ENCODE measurements at places on chromosomes 4 and X. TPM values are rescaled to one million over a fixed set of nuclear protein-coding genes. Genes with fewer than 3 reads are reported as not detected.

ALPK1 gene
- 28.6 TPM for total RNA-seq

TRAPPC2 gene
- total RNA-seq = 20.9 TPM

HAND2 gene
- 3.8 TPM for total RNA-seq

CACNA1F gene
- 0.21 TPM for total RNA-seq

GRCh38 chr4:15031993-15032675 is 29.9 kb downstream of the CPEB2 start:
- no peak overlapping the region for H3K27ac ChIP-seq
- no peaks in the 10 kb centered on the region for H3K27me3 ChIP-seq
- H3K36me3 ChIP-seq = no peaks in the 10 kb centered on the region
- H3K4me3 ChIP-seq = no peak overlapping the region
- H3K4me1 ChIP-seq = peaks cover 14% of the 10 kb centered on the region

- no peak overlapping the region for H3K4me3 ChIP-seq
- no peaks in the 10 kb centered on the region for H3K36me3 ChIP-seq
- no peaks in the 10 kb centered on the region for H3K27me3 ChIP-seq
- no peak for DNase-seq
- H3K4me1 ChIP-seq = peaks cover 14% of the 10 kb centered on the region
Observed at GRCh38 chr4:2757426-2757825, 1.3 kb upstream of the TNIP2 start.

GRCh38 chr4:244471-244870 is 60.8 kb downstream of the ZNF732 start:
- H3K27me3 ChIP-seq = no peaks in the 10 kb centered on the region
- peaks cover 4% of the 10 kb centered on the region for H3K4me1 ChIP-seq
- H3K36me3 ChIP-seq = no peaks in the 10 kb centered on the region
- peak; percentile 45 for DNase-seq
- no peak overlapping the region for H3K27ac ChIP-seq
- no peak overlapping the region for H3K4me3 ChIP-seq

Data from thyroid gland (tissue), 4 donors.